ENCODE measurements at places on chromosomes 2 and 18.

GRCh38 chr18:49364821-49365220 lies 95.6 kb downstream of the DYM start:
- DNase-seq, result no peak

- no peak for DNase-seq
Observed at GRCh38 chr18:56919190-56919589, 227.7 kb upstream of the BOD1L2 start.

GRCh38 chr2:172119089-172119488 lies 16.4 kb upstream of the DLX2 start:
- no peak for DNase-seq

- DNase-seq, result no peak
Observed at GRCh38 chr2:9095690-9096089, 92.2 kb upstream of the MBOAT2 start.

- no peak for DNase-seq
Observed at GRCh38 chr2:195471163-195471562, 185.9 kb upstream of the SLC39A10 start.

- no peak for DNase-seq
Observed at GRCh38 chr2:89820248-89820647, 1128.8 kb downstream of the RPIA start.

GRCh38 chr2:19989342-19989666 lies 601 bp downstream of the WDR35 start:
- no peak for DNase-seq

- DNase-seq, result no peak
Observed at GRCh38 chr18:59842947-59843346, 56.8 kb upstream of the PMAIP1 start.

GRCh38 chr2:230924092-230924469 lies 961 bp downstream of the GPR55 start:
- DNase-seq, result no peak

DNA sequence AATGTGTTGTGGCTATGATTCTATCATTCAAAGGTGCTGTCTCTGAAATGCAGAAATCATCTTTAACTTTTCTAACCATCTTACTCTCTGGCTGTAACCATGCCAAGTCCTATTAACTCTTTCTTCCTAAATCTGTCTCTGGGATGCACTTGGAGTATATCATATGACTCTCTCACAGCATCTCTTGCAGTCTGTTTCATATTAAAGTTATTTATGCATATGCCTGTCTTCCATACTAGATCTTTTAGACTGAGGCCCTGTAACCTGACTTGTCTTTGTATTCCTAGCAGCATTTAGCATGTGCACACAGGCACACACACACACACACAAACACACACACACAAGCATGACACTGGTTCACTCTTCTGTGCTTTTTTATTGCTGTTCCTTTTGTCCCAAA lies 320.6 kb downstream of the ETAA1 start:
- no peak for DNase-seq

GRCh38 chr2:1976112-1976511 lies 231.8 kb upstream of the PXDN start:
- no peak for DNase-seq

DNA sequence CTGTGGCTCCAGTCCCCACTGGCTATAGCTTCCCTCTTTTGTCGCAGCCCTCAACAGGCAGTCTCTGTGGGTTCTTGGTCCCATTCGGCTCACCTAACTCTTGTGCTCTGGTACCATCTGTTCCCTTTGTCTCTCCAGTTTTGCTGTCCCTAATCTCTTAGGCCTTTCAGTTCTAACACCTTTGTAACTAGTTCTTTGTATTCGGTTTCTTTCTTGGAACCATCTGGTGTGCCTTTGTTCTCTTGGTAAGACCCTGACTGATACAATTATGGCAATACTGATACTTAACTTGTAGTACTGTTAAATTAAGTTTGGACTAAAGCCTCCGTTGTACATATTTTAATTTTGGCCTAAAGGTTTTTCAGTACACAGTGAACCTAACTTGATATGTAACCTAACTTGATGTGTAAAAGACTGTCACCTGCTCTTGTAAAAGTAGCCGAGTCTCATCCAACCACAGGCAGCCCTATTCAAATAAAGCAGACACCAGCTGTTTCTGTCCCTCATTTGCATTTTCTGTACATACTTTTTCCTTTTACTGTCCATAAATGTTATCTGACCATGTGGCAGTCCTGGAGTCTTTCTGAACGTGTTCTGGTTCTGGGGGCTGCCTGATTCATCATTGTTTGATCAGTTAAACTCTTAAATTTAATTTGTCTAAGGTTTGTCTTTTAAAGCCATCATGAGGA lies 4.8 kb upstream of the MRPL44 start:
- DNase-seq, result no peak

GRCh38 chr2:166240387-166241313 lies 112.8 kb upstream of the SCN1A start:
- no peak for DNase-seq

GRCh38 chr2:39007875-39008504 lies 112.9 kb downstream of the SOS1 start:
- DNase-seq, result no peak

GRCh38 chr18:22170421-22171257 lies 1.2 kb downstream of the GATA6 start:
- no peak for DNase-seq

DNA sequence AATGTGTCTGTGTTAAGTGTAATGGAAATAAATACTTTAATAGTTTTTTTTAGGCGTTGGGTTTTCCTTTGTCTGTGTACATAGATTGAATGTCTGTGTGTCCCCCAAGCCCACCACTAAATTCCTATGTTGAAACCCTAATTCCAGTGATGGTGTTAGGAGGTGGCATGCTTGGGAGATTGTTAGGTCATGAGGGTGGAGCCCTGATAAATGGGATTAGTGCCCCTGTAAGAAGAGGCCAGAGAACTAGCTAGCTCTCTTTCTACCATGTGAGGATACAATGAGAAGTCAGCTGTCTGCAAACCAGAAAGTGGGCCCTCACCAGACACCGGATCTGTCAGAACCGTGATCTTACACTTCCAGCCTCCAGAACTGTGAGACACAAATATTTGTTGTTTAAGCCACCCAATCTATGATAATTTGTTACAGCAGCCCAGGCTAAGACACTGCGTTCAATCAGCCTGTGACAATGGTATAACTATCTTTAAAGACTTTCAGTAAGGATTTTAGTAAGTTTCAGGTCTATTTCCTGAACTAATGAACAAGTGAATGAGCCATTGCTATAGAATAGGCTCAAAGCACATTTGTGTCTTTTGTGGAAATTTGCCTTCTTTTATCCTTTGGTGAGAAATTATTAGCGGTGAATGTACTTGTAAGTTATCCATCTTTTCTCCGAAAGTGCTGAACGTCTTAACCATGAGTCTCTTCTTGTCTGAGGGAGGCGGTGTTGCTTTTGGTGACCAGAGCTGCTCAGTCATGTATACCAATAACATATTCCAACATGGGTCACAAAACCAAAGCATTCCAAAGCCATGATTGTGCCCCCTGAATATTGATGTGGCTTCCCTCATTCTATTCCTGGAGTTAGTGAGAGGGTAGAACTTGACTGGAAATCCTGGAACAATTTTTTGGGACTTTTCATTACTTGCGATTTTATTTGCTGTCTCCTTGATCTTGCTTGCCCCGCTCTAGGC lies 29.6 kb upstream of the IL1R1 start:
- DNase-seq, result no peak

All from CD4-positive, alpha-beta T cell treated with Interleukin-6 for 4 hours (primary cell).